ENCODE measurements at places on chromosomes 12 and 14. TPM values are rescaled to one million over a fixed set of nuclear protein-coding genes. Genes with fewer than 3 reads are reported as not detected.
A peak's percentile ranks its signal among the peaks of the same experiment; 100 is the strongest.

GRCh38 chr12:58169826-58170225 lies 228.5 kb downstream of the ATP23 start:
- no peak overlapping the region for H3K27ac ChIP-seq
- DNase-seq, result no peak
- H3K4me3 ChIP-seq, result no peak overlapping the region

Gene SERPINA1
- 0.12 TPM for total RNA-seq

DNA sequence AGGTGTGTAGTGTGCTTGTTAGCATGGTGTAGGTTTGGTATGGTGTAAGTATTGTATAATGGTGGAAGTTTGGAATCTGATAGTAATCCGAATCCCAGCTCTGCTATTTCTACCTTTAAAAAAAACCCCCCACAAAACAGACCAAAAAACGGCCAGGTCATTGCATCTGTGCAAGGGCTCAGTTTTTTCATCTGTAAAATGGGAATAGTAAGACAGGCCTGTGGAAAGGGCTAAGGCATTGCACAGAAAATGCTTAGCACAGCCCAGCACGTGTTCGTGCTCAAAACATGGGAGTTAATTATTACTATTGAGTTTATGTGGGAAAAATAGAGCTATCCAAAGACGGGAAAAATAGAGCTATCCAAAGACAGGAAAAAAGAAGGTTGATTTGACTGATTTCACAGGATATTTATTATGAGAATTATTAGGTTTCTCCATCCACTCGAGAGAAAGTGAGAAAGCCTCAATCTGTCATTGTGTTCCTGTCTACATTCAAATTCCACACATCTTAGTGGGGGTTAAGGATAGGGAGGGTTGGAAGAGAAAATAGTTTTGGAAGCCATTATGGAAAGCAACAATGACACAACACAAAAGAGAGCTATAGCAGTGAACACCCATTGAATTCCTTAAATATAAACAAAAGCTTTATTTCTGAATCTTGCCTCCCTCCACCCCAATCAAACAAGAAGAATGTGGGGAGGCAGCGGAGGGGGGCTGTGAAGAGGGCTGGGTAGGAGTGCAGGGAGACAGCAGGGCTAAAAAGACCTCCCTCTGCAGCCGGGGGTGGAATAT lies 126.8 kb upstream of the MAX start:
- DNase-seq, result no peak
- H3K27ac ChIP-seq, result peak overlapping the region; percentile 93
- peaks cover 2% of the 10 kb centered on the region for H3K36me3 ChIP-seq
- H3K4me3 ChIP-seq, result peak overlapping the region; percentile 81
- peaks cover 58% of the 10 kb centered on the region for H3K4me1 ChIP-seq
- peaks cover 2% of the 10 kb centered on the region for H3K27me3 ChIP-seq

- peaks cover 2% of the 10 kb centered on the region for H3K27me3 ChIP-seq
- DNase-seq, result no peak
- H3K27ac ChIP-seq, result no peak overlapping the region
These were observed 13.9 kb downstream of the ACVRL1 start for GRCh38 chr12:51921017-51921725.

- peaks cover 27% of the 10 kb centered on the region for H3K27me3 ChIP-seq
- no peak overlapping the region for H3K4me3 ChIP-seq
- H3K4me1 ChIP-seq, result peaks cover 32% of the 10 kb centered on the region
- H3K36me3 ChIP-seq, result no peaks in the 10 kb centered on the region
These were observed 5.1 kb downstream of the JPH4 start for GRCh38 chr14:23573384-23574015.

DNA sequence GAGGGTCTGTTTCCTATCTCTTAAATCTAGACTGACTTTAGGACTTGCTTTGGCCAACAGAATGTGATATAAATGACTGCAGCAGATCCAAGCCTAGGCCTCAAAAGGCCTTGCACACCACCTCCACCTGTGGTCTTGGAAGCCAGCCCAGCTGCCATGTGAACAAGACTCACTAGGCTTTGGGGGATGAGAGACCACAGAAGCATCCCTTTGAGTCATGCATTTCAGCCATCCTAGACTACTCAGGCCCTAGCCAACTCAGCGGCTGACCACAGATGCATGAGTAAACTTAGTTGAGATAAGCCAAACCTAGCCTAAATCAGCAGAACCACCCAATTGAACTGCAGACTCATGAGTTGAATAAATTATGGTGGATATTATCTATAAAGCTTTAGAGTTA lies 87.7 kb downstream of the KCNH5 start:
- no peak overlapping the region for H3K27ac ChIP-seq
- no peaks in the 10 kb centered on the region for H3K4me1 ChIP-seq
- no peak for DNase-seq
- no peaks in the 10 kb centered on the region for H3K36me3 ChIP-seq
- no peaks in the 10 kb centered on the region for H3K27me3 ChIP-seq

- DNase-seq, result no peak
- H3K4me1 ChIP-seq, result no peaks in the 10 kb centered on the region
- H3K36me3 ChIP-seq, result no peaks in the 10 kb centered on the region
- no peak overlapping the region for H3K4me3 ChIP-seq
These were observed 15.4 kb downstream of the RASAL1 start for GRCh38 chr12:113119980-113120669.

Gene ADSS1
- total RNA-seq, result 1.2 TPM

DNA sequence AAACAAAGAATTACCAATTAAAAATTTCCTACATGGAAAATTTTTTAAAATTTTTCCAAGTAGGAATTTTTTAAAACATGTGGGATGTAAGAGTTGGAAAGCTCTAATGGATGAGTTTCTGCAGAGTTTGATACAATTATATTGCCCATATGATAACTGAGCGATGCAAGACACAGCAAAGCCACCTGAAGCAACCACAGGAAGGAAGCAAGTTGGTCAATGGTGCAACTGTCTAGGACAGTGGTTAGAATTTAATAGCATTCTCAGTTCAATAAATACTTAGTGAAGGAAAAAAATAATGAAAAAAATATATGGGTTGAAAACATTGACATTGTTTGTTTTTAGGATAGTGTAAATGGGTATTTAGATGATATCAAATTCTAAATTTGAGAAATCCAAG lies 178.6 kb upstream of the GARIN2 start:
- H3K27me3 ChIP-seq, result no peaks in the 10 kb centered on the region
- DNase-seq, result no peak
- no peak overlapping the region for H3K27ac ChIP-seq

- no peaks in the 10 kb centered on the region for H3K36me3 ChIP-seq
- no peak overlapping the region for H3K27ac ChIP-seq
- H3K4me3 ChIP-seq, result no peak overlapping the region
- DNase-seq, result no peak
- no peaks in the 10 kb centered on the region for H3K4me1 ChIP-seq
These were observed 148.5 kb downstream of the TMTC2 start for GRCh38 chr12:82835217-82835616.

Gene POU6F1
- 6.7 TPM for total RNA-seq

Gene NANOG
- total RNA-seq, result not detected

DNA sequence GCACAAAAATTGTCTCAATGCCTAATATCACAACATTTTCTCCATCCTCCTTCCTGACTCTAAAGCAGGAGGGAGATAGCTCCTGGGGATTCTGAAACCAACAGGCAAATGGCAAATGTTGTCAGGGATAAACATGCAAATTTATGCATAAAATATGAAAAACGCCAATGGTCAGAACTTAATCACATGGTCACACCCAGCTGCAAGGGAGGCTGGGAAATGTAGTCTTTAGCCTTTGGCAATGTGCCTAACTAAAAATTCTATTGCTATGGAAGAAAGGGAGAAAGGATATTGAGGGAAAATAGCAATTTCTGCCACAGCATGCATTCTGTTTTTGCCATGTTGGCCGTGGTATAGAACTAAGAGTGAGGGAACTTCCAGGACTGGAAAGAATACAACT lies 11.7 kb upstream of the OASL start:
- H3K4me1 ChIP-seq, result no peaks in the 10 kb centered on the region
- H3K4me3 ChIP-seq, result no peak overlapping the region
- no peak for DNase-seq
- peaks cover 7% of the 10 kb centered on the region for H3K27me3 ChIP-seq

DNA sequence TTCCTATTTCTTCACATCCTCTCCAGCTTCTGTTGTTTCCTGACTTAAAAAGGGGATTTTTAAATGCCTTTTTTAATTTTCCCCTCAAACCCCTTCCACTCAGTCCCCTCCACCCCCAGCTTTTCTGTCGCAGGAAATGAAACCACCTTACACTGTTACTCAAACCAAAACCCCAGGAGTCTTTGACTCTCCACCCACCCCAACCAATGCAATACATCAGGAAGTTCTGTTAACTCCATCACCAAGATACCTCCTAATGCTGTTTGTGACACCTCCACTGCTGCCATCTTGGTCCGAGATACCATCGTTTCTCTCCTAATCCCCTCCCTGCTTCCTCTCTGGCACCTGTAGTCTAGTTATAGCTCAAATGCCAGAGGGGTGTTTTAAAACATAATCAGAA lies 25.4 kb upstream of the CPM start:
- peak overlapping the region; percentile 86 for H3K27ac ChIP-seq
- DNase-seq, result peak; percentile 45
- peak overlapping the region; percentile 21 for H3K4me3 ChIP-seq
- H3K36me3 ChIP-seq, result peaks cover 18% of the 10 kb centered on the region
- H3K4me1 ChIP-seq, result peaks cover 52% of the 10 kb centered on the region
- H3K27me3 ChIP-seq, result no peaks in the 10 kb centered on the region

GRCh38 chr14:39006721-39007410 lies 96.2 kb downstream of the SEC23A start:
- DNase-seq, result no peak
- no peak overlapping the region for H3K27ac ChIP-seq
- H3K36me3 ChIP-seq, result no peaks in the 10 kb centered on the region
- no peak overlapping the region for H3K4me3 ChIP-seq
- no peaks in the 10 kb centered on the region for H3K4me1 ChIP-seq
- peaks cover 5% of the 10 kb centered on the region for H3K27me3 ChIP-seq

DNA sequence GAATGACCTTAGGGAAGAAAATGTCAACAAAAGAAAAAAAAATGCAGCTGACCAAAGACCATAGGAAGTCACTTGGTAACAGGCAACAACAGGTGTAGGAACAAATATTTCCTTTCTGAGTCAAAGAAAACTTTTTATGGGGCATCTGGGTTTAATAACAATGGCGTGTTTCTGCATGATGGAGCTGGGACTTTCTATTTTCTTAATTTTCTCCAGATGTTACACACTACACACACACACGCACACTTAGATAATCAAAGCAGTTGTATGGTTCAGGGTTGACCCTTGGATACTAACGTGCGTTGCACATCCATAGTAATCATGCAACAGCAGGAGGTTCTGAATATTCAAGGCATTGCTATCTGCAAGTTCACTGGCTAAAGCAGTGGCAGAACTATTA lies 47.9 kb upstream of the NTF3 start:
- peaks cover 1% of the 10 kb centered on the region for H3K27me3 ChIP-seq
- H3K4me1 ChIP-seq, result no peaks in the 10 kb centered on the region
- DNase-seq, result no peak

DNA sequence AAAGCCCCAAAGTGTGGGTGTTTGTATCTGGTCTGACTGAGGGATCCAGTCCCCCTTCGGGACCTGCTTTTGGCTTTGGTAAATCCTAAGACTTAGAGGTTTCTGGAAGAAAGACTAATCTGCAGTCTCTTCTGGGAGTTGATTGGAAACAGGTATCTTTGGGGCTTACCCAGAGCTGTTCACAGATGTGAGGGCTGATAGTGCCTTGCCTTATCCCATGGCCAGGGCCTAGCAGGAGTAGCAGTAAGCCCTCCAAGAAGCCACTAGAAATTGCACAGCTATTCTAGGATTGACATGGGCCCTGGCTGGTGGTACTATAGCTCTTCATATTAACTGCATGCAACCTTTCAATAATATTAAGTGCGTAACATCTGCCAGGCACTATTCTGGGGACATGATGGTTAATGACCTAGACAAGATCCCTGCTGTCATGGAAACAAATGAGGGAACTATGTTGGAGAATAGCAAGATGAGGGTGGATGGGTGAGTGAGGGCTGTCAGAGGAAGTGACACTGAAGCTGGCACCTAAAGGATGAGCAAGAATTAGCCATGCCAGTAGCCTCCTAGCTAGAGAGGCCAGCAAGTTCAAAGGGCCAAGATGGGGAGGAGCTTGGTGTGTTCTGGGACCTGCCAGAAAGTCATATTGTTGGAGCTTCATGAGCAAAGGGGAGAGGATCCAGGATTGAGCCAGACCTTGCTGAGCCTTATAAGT lies 71.7 kb downstream of the CRADD start:
- DNase-seq, result no peak
- no peak overlapping the region for H3K4me3 ChIP-seq
- peaks cover 8% of the 10 kb centered on the region for H3K36me3 ChIP-seq
- H3K27ac ChIP-seq, result no peak overlapping the region

GRCh38 chr12:67621112-67621511 lies 27.4 kb upstream of the DYRK2 start:
- H3K27ac ChIP-seq, result no peak overlapping the region
- H3K36me3 ChIP-seq, result peaks cover 3% of the 10 kb centered on the region
- H3K27me3 ChIP-seq, result no peaks in the 10 kb centered on the region
- no peak overlapping the region for H3K4me3 ChIP-seq
- DNase-seq, result no peak

GRCh38 chr14:67429510-67430205 lies 17.7 kb upstream of the PLEK2 start:
- peaks cover 7% of the 10 kb centered on the region for H3K4me1 ChIP-seq
- H3K4me3 ChIP-seq, result no peak overlapping the region
- no peaks in the 10 kb centered on the region for H3K36me3 ChIP-seq
- H3K27me3 ChIP-seq, result peaks cover 26% of the 10 kb centered on the region
- no peak overlapping the region for H3K27ac ChIP-seq

- no peaks in the 10 kb centered on the region for H3K4me1 ChIP-seq
- no peak overlapping the region for H3K4me3 ChIP-seq
- no peak overlapping the region for H3K27ac ChIP-seq
- no peaks in the 10 kb centered on the region for H3K27me3 ChIP-seq
- DNase-seq, result no peak
These were observed 362.5 kb downstream of the SYT1 start for GRCh38 chr12:79227091-79227490.

Gene WSB2
- 122 TPM for total RNA-seq

DNA sequence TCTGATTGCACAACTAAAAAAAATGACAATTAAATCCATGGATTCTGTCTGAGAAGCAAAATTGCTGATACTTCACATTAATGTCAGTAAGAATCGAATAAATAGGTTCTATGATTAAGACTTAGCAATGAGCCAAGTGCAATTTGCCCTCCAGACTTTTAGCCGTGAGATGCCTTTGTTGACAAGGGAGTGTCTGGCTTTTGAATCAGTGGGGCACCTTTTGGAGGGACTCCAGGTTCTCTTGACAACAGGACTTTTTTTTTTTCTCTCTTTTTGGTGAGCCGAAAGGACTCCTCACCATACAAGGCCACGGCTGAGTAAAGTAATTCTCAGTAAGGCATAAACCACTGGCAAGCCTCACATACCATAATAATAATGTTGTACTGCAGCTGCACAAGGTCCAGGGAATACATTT lies 4.7 kb upstream of the MDM1 start:
- peaks cover 25% of the 10 kb centered on the region for H3K4me1 ChIP-seq
- no peak overlapping the region for H3K27ac ChIP-seq
- H3K36me3 ChIP-seq, result peaks cover under 1% of the 10 kb centered on the region
- peaks cover 2% of the 10 kb centered on the region for H3K27me3 ChIP-seq
- no peak for DNase-seq
- H3K4me3 ChIP-seq, result no peak overlapping the region

All from activated T-helper 1 cell treated with anti-CD3 and anti-CD28 coated beads, Interleukin-12 subunit alpha, Interleukin-12 subunit beta, Interleukin-2, Interleukin-4 antibody, amounts not matched to agents 30 ng/mL and 10 ng/mL and 1 ng/mL, durations not matched to agents 14 hours and 24 hours and 36 hours (primary cell).